Panc1 (cell line): ENCODE measurements at places on chromosomes 7 and 10. TPM values are rescaled to one million over a fixed set of nuclear protein-coding genes. Genes with fewer than 3 reads are reported as not detected.

GRCh38 chr7:116576350-116577319, 51.8 kb downstream of the CAV1 start:
- no peaks in the 10 kb centered on the region for H3K36me3 ChIP-seq
- H3K4me3 ChIP-seq = no peak overlapping the region
- DNase-seq = no peak

DNA sequence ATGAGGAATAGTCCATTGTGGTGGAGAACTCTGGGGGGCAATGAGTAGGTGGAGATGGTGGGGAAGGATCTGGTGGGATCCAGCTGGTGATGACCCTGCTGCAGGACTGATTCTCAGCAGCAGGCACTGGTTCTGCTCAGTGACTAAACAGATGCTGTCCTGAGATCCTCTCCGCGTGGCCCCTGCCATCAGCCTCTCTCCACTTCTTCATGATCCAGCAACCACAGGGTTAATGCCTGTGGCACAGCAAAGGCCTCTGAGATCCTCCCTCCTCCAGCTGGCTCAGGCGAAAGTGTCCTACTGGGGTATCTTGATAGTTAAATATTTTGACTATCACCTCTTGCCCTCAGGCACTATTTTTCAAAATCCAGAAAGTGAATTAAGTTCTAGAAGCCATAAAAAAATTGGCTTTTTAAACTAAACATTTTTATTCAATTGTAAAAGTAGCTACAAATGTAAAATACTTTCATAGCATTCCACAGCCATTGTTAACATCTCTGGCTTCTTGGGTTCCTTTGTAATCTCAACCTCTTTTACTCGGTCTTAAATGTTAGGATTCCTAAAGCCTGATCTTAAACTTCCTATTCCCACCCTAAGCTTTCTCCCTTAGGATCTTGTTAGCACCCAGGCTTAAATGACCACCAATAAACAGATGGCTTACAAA, 13.1 kb downstream of the PLAU start:
- H3K36me3 ChIP-seq = no peaks in the 10 kb centered on the region
- no peaks in the 10 kb centered on the region for H3K27me3 ChIP-seq
- no peak overlapping the region for H3K4me3 ChIP-seq
- H3K4me1 ChIP-seq = peaks cover 11% of the 10 kb centered on the region; the same call in 1 of the 2 replicates

DNA sequence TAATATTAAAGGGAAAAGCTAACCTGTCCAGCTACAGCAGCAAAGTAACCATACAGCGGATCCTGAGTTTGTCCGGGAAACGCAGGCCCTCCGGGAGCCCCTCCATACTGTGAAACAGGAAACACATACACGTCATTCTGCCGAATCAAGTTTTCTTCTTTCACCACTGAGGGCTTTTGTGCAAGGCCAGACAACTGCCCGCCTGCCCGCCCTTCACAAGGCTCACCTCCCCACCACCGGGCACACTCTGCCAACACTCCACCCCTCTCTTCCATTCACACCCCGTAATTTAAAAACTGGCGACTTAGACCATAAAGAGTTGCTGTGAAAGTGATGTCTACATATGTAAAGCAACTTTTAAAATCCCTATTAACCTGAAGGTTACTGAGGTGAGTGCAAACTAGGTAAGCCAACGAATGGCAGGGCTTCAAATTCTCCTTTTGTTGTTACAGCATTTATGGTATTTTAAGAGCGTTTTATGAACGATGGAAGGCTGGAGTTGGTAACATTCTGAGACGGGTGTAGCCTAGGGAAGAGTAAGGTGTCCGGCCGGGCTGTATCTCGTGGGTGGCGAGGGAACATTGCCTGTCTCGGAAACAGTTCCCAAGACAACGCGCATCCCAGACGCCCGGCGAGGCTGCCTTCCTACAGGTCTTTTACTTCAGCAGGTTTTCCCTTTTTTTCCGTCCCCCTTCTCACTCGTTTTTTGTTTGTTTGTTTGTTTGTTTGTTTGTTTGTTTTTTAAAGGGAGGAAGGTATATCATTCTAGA, 817 bp downstream of the SRI start:
- peak overlapping the region; percentile 89 for H3K27ac ChIP-seq
- H3K4me1 ChIP-seq = peaks cover 13% of the 10 kb centered on the region
- H3K36me3 ChIP-seq = peaks cover 13% of the 10 kb centered on the region
- peak overlapping the region; percentile 93 for H3K4me3 ChIP-seq

Gene VSIR
- 34.9 TPM for total RNA-seq

- H3K27me3 ChIP-seq = no peaks in the 10 kb centered on the region
- no peak overlapping the region for H3K27ac ChIP-seq
- DNase-seq = no peak
Measured at GRCh38 chr10:126955396-126955795, 50.2 kb downstream of the DOCK1 start.

GRCh38 chr7:121755818-121756552, 117.0 kb upstream of the PTPRZ1 start:
- no peaks in the 10 kb centered on the region for H3K4me1 ChIP-seq
- H3K4me3 ChIP-seq = no peak overlapping the region
- DNase-seq = no peak

- no peaks in the 10 kb centered on the region for H3K27me3 ChIP-seq
- no peak for DNase-seq
- H3K36me3 ChIP-seq = no peaks in the 10 kb centered on the region
- no peak overlapping the region for H3K4me3 ChIP-seq
- H3K27ac ChIP-seq = no peak overlapping the region
Measured at GRCh38 chr7:94099679-94100078, 95.5 kb upstream of the BET1 start.

DNA sequence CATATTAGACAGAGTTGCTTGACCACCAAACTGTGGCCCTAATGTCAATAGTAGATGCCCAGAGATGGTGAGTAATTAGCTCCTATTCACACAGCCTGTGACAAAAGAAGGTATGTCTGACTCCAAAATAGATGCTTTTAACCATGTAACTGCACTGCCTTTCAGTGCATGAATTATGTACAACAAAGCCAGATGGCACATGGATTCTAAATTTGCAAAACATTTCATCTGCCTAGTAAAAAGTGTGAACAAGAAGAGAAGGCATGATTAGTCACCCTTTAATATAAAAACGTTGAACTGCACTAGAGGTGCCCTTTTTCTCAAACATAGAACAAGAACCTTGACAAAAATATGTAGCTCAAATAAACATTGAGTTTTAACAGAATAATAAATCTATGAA, 35.5 kb upstream of the PTPRZ1 start:
- H3K4me3 ChIP-seq = no peak overlapping the region
- no peaks in the 10 kb centered on the region for H3K4me1 ChIP-seq
- H3K36me3 ChIP-seq = no peaks in the 10 kb centered on the region; the same call in 1 of the 2 replicates
- no peaks in the 10 kb centered on the region; the same call in 1 of the 2 replicates for H3K27me3 ChIP-seq
- no peak overlapping the region for H3K27ac ChIP-seq

Gene DPP6
- total RNA-seq = not detected

- H3K27ac ChIP-seq = no peak overlapping the region
- no peaks in the 10 kb centered on the region for H3K36me3 ChIP-seq
- no peaks in the 10 kb centered on the region for H3K27me3 ChIP-seq
- DNase-seq = no peak
- H3K4me1 ChIP-seq = no peaks in the 10 kb centered on the region
Measured at GRCh38 chr10:106981452-106982075, 182.9 kb downstream of the SORCS1 start.

GRCh38 chr7:24913801-24914464, 66.0 kb downstream of the OSBPL3 start:
- H3K36me3 ChIP-seq = no peaks in the 10 kb centered on the region
- no peak overlapping the region for H3K27ac ChIP-seq

Gene JCAD
- 40.7 TPM for total RNA-seq

Gene DENND2A
- total RNA-seq = 1.4 TPM

Gene MEOX2
- total RNA-seq = not detected
